Vagina (tissue), 2 donors: ENCODE measurements at places on chromosomes 16 and 17.

DNA sequence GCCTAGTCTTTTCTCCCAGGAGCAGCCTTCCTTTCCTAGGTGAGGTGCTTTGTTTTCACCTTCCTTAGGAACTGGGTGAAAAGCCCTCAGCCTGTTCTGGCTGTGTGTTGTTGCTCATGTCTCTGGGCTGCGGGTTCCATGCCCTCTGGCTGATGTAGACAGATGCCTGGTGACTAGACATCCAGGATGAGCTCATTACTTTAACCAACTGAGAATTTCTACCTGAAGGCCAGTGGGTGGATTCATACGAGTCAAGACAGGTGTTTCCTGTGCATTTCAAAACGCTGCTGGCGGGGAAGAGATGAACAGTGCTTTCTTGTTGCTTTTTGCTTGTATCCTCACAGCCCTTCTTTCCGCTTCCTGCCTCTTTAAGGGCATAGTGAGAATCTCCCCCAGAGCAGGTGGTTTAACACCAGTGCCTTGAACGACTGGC is 22.3 kb downstream of the SAP30BP start:
- peak; percentile 85 for DNase-seq

DNA sequence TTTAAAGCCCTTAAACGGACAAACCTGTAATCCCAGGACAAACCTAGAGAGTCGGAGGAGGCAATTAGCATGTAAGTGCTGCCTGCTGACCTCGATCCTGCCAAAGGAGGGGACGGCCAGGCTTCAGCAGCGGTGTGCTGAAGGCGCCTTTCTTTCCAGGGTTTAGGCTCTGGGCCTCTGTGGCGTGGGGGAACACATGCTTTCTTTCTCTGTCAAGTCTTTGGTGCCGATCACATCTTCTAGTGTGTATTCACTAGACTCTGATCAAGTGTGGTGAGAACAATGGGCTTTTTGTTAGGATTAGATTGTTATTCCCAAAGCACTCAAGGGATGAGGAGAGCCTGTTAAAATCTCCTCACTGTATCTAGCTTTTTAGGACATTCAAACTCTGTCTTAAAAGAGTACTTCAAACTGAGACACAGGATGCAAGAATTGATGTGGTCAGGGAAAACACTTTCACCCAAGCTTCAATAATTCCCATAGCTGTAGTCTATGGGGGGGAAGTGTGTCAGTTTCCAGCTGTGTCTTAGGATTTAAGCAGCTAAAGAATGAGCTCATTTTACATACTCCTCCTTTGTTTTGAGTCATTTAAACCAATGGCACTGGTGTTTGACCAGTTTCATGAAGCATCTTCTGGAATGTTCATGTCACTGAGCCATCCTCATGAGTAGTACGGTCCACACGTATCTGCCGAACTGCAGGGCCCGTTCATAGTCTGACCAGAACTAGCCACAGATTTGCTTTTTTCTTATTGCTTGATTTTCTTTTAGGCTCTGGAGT is 51.2 kb downstream of the RPA1 start:
- DNase-seq, result no peak

DNA sequence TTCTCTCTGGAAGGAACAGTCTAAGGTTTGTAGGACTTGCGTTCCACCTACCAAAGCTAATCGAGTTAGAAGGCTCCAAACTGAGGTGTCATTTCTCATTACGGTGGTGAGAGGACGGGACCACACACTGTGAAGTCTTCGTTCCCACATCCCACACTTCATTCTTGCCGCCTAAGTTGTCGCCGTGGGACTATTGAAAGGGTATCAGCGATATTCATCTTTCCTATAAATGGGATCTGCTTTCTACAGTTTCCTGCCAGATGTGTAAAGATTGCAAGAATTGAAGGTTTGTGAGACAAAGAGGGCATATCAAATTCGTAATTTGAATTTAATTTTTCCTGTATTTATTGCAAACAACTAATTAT is 608 bp upstream of the TRIM37 start:
- no peak for DNase-seq

DNA sequence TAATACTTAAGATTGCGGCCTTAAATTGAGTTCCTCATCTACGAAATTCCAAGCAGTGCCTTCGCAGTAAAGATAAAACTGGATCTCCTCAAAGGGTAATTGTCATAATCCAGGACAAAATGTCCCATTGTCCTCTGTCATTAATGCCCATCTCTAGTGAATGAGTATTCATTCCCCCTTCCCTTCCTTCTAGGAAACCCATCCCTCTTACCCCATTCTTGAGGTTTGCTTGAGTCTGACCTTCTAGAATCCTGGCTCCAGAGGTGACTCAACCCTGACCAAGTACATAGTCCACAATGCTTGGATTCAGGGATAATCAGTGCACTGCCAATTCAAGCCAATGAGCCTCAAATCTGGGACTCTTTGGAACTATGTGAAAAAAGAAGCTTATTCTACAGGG is 47.0 kb upstream of the MAF start:
- DNase-seq, result no peak

DNA sequence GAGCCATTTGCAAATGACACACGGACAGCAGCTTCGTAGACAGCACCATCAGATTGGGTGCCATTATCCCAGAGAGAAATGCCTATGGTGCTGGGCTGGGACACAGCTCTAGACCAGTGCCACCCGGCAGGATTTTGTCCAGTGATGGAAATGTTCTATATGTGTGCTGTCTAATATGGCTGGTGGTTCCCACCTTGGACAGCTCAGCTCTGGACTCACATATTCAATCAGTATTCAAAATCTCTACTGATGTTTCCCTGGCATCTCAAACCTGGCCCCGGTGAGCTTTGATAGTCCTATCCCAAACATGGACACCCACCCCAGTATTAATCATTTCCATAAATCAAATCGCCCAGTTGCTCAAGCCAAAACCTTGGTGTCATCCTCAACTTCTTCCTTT is 23.0 kb downstream of the FA2H start:
- no peak for DNase-seq

DNA sequence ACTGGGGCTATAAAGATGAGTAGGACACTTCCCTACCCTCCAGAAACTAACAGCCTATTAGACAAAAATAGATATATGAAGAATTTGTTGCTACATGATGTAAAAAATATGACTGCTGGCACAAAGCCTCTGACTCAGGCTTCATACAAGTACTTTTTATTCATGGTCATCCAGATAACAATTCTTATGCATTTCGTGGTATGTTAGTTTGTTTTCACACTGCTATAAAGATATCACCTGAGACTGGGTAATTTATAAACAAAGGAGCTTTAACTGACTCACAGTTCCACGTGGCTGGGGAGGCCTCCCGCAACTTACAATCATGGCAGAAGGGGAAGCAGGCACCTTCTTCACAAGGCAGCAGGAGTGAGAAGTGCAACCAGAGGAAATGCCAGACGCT is 112.5 kb upstream of the HLF start:
- DNase-seq, result no peak

DNA sequence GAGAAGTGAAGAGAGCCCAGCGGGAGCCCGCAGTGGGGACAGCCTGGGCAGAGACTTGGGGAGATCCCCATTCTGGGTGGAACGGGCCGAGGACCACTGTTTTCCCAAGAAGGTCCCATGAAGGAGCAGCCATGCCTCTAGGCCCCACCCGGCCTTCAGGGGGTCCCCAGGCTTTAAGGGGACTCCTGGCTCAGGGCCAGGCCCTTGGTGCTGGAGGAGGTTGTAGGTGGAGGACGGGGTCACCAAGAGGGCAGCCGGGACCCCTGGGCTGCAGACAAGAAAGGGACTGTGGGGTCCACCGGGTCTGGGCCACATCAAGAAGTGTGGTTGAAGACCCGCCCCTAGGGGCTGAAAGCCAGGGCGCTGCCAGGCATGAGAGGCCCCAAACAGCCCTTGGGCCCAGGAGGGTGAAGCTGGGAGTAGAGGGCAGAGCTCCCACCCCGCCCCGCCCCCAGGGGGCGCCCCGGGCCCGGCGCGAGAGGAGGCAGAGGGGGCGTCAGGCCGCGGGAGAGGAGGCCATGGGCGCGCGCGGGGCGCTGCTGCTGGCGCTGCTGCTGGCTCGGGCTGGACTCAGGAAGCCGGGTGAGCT is at the start of gene PRSS21:
Gene PRSS21, plus strand, starts transcription at position 487 of the 589 bp plus-strand sequence. Its CDS starts 32 bp downstream, at position 519.
- DNase-seq, result no peak

DNA sequence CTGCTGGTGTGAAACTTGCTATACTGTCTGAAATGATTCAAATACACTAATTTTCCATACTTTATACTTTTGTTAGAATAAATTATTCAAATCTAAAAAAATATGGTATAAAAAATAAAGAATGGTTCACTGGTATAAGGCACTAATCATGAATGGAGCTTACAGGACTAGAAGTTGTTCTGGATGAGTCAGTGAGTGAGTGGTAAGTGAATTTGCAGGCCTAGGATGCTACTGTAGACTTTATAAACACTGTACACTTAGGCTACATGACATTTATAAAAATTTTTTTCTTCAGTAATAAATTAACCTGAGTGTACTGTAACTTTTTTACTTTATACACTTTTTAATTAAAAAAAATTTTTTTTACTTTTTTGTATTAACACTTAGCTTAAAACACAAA is 95.5 kb downstream of the MAP2K4 start:
- no peak for DNase-seq

DNA sequence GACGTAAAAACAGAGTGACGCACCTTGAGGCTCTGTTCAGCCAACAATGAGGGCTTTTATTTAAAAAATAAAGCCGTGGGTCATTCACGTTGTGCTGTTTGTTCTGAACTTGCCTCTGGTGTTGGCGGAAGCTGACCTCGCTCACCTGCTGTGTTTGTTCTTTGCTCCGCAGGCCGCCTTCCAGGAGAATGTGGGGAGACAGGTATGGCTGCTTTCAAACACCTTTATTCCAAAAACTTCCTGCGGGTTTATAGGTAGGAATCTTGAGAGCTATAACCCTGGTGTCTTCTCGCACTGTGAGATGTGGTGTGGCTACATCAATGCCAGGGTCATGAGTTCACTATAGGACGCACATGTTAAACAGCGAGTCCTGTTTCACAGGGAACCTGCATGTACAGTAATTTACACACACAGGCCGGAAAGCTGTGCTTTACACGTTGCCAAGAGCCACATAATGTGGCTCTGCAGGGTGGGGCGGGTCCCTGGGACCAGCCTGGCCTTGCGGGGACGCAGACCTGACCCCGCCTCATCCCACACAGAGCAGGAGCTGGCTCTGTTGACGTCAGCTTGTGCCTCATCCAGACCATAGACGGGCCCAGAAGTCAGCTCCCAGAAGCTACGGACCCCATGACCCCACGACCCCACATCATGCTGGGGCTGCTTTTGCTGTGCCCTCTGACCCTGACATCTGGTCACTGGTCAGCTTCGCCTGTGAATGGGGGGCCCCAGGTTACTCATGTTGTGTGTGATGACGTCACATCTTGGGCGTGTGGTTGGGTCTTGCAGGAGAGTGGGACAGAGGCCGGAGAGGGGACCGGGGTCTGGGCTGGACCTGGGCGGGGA is 49.9 kb upstream of the ZNF750 start:
- DNase-seq, result no peak

GRCh38 chr16:74046524-74046923 is 250.1 kb upstream of the PSMD7 start:
- DNase-seq, result no peak

- no peak for DNase-seq
Observed at GRCh38 chr16:31242206-31242605, 17.6 kb upstream of the ITGAM start.

GRCh38 chr17:10295728-10296343 is 77.0 kb downstream of the MYH13 start:
- no peak for DNase-seq

GRCh38 chr17:58991718-58992331 is 114.9 kb downstream of the TRIM37 start:
- no peak for DNase-seq

- no peak for DNase-seq
Observed at GRCh38 chr16:48158296-48158695, 2.5 kb upstream of the ABCC12 start.

- peak; percentile 16 for DNase-seq
Observed at GRCh38 chr16:17474572-17474971, 3.8 kb upstream of the XYLT1 start.

DNA sequence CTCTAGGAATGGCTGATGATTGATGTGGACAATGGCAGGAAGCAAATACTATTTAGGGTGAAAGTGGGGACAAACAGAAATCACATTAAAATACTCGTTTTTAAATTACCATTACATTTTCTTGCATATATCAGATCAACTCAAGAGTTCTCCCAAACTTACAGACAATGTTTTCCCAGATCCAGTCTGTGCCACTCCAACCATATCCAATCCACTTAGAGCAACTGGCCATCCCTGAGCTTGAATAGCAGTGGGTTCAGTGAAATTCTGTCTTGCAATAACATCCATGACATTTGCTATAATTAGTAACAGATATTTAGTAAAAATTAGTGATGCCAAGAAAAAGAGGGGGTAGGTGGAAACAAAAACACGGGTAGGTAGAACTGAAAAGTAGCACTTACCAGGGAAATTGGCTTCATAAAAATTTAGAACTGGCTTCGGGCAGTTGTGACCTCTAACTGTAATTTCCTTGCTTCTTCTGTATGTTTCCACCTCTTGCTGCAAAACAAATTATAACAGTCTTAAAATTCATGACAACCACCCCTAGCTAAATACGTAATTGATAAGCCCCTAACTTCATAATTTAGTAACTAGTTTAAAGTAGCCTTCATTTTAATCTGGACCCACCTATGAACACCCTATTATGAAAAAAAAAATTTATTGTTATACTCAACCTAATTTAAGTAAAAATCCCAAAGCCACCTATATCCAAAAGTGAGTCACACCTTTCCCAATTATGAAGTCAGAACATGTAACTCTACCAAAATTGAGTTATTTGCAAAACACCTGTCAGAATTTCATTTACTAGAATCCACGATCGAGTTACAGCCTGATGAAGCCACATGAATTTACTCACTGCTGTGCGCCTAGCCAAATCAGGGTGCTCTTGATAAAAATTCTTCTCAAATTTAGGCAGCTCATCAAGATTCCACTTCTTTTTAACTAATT is 2.0 kb downstream of the DDX5 start:
- DNase-seq, result no peak

DNA sequence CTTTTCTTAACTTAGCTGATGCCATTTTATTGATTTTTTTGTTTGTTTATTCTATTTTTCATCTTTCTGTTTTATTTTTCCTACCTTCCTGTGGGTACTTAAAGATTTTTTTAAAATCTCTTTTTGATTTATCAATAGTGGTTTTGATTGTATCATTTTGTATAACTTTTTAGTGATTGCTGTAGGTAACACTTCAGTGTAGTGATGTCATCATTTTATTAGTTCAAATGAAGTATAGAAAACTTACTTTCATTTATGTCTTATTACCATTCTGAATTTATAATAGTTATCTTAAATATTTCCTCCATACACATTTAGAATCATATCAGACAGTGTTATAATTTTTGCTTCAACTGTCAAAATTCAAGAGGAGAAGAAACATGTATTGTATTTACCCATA is 115.9 kb downstream of the PHKB start:
- no peak for DNase-seq

DNA sequence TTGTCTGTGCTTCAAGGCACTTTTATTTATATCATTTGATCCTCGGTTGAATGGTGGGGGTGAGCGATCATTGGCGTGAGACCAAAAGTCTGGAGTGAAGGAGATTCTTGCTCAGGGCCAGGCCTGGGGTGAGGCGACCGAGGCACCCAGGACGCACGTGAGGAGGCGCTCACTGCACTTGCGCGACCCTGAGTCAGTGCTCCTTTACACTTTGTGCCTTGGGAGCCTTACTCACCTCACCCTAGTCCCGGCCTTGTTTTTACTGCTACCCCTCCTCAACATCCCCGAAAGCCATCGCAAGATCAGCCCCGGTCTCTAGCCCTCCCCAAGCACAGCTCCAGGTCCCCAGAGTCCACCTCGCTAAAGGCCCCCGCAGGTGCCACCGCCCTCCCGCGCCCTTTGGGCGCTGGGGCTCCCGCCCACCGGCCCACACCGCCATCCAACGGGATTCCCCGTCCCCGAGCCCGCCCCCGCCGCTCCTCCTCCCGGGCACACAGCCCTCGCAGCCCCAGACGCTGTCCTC is 496 bp downstream of the EZH1 start:
- DNase-seq, result no peak

GRCh38 chr17:56656701-56657327 is 63.3 kb downstream of the NOG start:
- no peak for DNase-seq
